ENCODE measurements at places on chromosomes 12 and 14.
A peak's percentile ranks its signal among the peaks of the same experiment; 100 is the strongest.

DNA sequence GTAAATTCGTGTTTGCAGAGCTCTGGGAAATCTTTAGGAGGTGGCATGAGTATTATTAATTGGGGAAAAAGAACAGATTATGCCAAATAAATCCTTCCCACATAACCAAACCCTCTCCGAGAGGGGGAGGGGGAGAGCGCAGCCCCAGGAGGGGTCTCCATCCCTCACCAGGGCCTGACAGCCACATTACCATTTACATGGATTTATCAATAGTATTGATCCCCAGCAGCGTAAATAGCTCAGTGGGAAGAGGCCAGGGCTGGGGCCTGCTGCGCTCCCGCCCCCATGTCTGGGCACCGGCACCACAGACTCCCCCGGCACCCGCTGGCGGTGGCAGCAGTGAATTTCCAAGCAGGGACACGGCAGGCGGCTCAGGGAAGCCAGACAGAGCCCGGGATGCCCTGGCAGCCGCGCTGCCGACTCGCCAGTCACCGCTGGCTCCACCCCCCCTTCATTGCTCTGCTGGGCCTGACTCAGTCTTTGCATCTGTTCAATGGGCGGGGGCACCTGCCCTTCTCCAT, 2.4 kb downstream of the NCOR2 start:
- no peak for DNase-seq

GRCh38 chr12:110223777-110224378, 57.2 kb upstream of the ATP2A2 start:
- DNase-seq: no peak

DNA sequence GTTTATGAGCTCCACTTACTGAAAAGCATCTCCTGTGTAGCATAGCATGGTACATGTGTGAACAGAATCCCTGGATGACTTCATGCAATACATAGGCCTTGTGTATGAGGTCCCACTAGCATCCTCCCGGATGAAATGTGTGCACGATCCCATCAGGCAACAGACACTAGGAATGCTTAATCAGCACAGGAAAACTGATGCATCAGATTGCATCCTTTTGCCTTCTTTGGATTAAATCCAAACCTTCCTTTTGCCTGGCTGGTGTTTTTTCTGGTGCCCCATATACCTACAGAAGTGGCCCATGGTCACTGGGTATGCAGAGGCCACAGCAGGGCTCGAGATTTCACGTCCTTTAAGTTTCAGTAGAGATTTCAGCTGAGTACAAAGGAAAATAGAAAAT, 120.9 kb upstream of the COCH start:
- no peak for DNase-seq

- DNase-seq: peak; percentile 34
Measured at GRCh38 chr14:20415782-20416206, 2.5 kb upstream of the TEP1 start.

DNA sequence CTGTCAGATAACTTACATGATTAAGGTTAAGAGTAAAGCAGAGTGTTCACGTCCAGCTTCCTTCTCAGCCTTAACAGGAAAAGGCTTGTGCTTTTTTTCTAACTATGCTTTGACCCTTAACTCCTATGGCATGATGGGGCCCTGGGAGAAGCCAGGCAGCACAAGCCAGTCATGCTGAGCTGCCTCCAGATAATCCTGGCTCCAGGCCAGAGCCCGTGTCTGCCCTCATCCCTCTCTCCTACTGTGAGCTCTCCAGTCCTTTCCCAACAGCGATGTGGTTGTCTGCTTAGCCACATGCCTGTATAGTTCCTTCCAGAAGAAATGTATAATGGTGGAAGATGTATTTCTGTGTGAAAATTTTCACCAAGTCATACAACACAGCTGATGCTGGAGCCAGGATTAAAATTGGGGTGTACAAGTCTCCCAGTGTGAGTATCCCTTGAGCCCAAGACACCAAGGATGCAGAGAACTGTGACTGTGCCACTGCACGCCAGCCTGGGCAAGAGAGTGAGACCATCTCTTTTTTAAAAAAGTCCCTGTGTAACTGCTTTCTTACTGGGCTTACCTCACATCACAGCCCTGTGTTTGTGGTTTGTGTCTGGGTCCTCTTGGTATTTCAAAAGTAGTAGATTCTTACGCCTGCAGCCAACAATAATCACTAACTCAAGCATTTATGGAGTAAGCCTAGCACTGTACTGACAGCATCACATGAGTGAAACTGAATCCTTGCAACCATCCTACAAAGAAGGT, 7.9 kb upstream of the ITFG2 start:
- DNase-seq: no peak

- no peak for DNase-seq
Measured at GRCh38 chr12:42729535-42729900, 140.0 kb upstream of the PRICKLE1 start.

DNA sequence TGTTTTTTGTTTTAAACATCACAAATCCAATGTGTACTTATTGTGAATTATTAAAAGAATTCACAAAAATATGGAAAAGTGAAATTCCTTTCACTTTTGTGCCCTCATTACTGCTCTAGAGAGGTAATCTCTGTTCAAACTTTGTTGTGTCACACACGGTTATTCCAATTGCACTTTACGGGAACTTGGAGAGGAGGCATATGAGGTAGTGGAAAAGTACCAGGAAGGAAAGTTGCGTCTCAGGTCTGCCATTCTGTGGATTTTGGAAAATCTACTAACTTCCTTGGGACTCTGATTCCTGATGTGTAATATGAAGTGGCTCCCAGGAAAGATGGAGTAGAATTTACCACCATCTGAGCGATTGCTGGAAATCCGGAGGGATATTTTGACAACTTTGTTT, 90.9 kb upstream of the DCN start:
- no peak for DNase-seq

- no peak for DNase-seq
Measured at GRCh38 chr14:70665448-70666360, 24.0 kb downstream of the TTC9 start.

DNA sequence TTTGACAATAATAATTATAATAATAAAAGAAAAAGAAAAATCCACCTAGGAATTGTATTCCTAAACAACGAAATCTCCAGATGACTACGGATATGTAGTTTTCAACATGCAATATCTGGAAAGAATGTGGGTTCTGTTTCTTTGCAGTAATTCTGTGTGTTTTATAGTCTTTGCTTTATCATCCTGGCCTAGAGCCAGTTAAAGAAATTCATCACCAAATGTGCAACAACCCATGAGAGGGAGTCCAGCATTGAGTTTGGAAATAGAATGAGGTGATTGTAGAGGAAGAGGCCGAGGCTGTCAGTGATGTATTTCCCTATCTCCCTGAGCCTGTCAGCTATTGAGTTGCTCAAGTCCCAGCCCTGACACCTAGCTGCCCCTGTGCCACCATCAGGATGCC, 200.5 kb upstream of the DCN start:
- DNase-seq: no peak

DNA sequence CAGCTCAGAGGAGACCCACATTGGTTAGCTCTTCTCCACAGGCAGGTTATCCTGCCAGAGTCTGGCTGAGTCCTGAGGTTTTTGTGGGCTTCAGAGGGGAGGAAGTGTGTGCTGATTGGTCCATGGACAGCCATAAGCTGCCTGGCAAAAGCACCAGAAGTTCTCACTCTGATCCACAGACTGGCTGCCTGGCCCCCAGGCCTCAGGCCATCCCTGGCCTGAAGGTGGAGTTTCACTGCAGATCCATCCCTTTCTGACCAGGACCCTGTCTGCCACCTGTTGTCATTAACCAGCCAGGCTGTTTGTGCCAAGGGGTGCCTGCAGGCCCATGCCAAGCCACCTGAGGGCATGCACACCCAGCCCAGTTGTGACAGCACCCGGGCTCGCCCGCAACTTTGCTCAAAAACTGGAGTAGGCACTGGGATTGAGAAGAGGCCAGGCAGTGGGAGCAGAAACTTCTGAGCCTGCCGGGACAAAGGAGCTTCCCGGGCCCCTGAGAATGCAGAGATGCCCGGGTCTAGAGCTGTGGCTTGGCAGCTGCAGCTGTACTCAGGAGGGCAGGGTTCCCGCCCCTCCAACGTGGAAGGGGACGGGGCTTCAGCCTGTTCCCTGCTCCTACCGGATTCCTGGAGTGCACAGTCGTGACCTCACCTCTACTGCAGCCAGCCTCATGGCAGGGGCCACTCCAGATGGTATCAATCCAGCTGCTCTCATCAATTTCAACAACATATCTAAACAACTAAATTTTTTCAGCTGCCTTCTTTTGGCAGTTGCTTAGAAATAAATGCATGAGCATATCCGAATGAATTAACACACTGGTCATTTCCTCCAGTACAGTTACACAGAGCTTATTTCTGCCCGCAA, 1277.3 kb downstream of the SLC16A7 start:
- DNase-seq: no peak

- DNase-seq: no peak
Measured at GRCh38 chr14:95210699-95211098, 53.4 kb upstream of the DICER1 start.

- no peak for DNase-seq
Measured at GRCh38 chr14:92601757-92602417, 88.3 kb downstream of the RIN3 start.

- no peak for DNase-seq
Measured at GRCh38 chr12:10861366-10861765, 12.1 kb upstream of the PRR4 start.

- DNase-seq: peak; percentile 82
Measured at GRCh38 chr14:56004786-56005185, 113.4 kb upstream of the PELI2 start.

DNA sequence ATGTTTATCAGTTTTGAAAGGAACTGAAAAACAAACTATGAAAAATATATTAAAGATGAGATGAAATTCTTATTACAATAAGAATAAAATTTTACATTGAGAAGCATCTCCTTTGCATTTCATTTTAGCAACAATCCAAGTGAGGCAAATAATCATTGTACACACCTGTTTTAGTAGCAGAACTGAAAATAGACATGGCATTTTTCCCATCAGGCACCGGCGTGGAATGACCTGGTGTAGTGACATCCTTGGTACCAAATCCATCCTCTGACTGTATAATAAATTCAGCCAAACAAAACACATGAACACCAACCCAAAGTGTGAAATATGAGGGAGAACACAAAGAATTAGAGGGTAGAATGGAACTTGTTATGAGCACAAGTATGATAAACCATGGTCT, 271.4 kb downstream of the MED13L start:
- DNase-seq: no peak

DNA sequence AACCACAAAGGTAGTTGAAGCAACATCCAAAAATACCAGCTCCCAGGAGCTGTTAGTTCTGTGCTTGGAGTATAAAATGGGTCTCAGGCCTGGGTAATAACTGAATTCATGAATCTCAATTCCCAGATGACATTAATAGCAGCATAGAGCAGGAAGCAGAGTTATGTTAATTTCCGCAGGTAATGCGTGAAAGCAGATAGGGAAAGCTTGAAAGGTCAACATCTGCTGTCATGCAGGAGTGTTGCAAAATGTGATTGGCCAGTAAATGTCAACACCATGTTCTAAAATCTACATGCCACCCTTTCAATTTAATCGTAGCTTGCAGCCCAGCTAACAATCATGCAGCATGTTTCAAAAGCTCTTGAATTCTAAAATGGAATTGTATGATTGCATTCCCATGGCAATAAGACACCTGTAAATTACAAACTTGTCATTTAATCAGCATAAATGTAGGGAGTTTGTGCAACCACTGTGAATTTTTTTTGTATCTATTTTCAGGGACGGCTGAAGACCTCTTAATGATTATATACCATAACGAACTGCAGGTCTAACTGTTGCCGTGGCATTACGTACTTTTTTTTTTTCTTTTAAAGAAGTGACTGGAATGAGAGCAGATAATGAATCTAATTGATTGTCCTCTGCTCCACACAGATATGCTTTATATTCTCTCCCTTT, 635.8 kb upstream of the FOXG1 start:
- DNase-seq: no peak

- peak; percentile 8 for DNase-seq
Measured at GRCh38 chr14:63897721-63898163, 44.9 kb downstream of the SYNE2 start.

GRCh38 chr12:58818546-58818945, 101.8 kb downstream of the LRIG3 start:
- no peak for DNase-seq

GRCh38 chr12:123140676-123141614, 9.9 kb downstream of the PITPNM2 start:
- no peak for DNase-seq

All from skin of body (tissue), 3 donors.